Right ventricle myocardium superior (tissue), 1 donor: ENCODE measurements at places on chromosomes 1 and 21. TPM values are rescaled to one million over a fixed set of nuclear protein-coding genes. Genes with fewer than 3 reads are reported as not detected.
A peak's percentile ranks its signal among the peaks of the same experiment; 100 is the strongest.

SEMA6C gene
- total RNA-seq = 56.6 TPM

- no peak for DNase-seq
Measured at GRCh38 chr1:99652881-99653281, 7.0 kb downstream of the PALMD start.

GRCh38 chr1:15428815-15429435, 9.3 kb upstream of the CTRC start:
- no peak for DNase-seq

DNA sequence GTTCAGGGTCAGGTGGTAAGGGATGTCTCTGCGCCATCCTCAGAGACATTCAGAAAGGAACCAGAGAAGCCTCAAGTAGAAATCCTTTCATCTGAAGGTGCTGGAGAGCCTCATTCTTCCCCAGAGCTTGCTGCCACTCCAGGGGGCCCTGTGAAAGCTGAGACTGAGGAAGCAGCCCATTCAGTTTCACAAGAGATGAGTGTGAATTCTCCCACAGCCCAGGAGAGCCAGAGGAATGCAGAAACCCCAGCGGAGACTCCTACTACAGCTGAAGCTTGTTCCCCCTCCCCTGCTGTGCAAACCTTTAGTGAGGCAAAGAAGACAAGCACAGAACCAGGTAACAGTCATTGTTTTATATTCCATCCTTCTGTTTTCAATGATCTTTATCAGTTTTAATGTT, 38.7 kb downstream of the ZBTB40 start:
- no peak for DNase-seq

- DNase-seq = no peak
Measured at GRCh38 chr1:23194119-23194984, 22.9 kb downstream of the HTR1D start.

ORC1 gene
- total RNA-seq = 0.22 TPM

- DNase-seq = no peak
Measured at GRCh38 chr1:21936366-21937031, 611 bp downstream of the HSPG2 start.

- no peak for DNase-seq
Measured at GRCh38 chr1:70906800-70907199, 140.8 kb downstream of the PTGER3 start.

TRIM63 gene
- 229 TPM for total RNA-seq

GRCh38 chr1:100544791-100545190, 6.9 kb downstream of the GPR88 start:
- DNase-seq = no peak

RIPPLY3 gene
- total RNA-seq = not detected

- DNase-seq = peak; percentile 67
Measured at GRCh38 chr1:975896-976683, 5.8 kb downstream of the PERM1 start.

NPHS2 gene
- not detected for total RNA-seq

DNA sequence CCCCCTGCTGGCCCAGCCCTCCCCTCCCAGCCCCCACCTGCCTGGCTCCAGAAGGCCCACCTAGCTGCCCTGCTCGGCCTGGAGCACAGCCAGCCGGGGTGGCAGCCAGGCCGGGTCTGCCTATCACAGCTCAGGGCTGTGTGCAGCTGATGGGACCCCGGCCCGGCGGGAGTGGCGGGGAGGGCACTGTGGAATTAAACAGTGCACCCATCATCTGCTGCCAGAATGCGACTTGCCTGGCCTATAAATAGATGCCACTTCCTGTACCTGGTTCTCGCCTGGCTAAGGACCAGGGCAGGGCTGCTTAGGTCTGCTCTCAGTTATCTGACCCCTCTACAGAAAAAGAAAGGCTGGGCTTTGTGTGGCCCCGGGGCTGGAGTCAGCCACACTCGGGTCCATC, 98.2 kb upstream of the VAMP3 start:
- no peak for DNase-seq

TRAF3IP3 gene
- total RNA-seq = 0.70 TPM

GRCh38 chr1:71853360-71853759, 429.0 kb downstream of the NEGR1 start:
- no peak for DNase-seq
